ENCODE measurements at places on chromosomes 4 and X. TPM values are rescaled to one million over a fixed set of nuclear protein-coding genes. Genes with fewer than 3 reads are reported as not detected.

DNA sequence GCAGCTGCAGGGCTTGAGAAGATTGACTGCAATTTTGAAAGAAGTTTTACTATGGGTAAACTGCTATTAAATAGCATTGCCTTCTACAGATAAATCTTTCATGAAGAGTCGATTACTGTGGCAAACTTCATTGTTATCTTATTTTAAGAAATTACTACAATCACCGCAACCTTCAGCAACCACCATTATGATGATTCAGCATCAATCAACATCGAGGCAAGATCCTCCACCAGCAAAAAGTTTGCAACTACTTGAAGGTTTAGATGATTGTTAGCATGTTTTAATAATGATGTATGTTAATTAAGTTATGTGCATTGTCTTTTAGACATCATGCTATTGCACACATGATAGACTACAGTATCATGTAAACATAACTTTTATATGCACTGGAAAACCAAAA is 1511.0 kb downstream of the FSTL5 start:
- no peak overlapping the region for H3K27ac ChIP-seq
- no peaks in the 10 kb centered on the region for H3K27me3 ChIP-seq
- no peak for DNase-seq
- H3K36me3 ChIP-seq: no peaks in the 10 kb centered on the region
- H3K4me3 ChIP-seq: no peak overlapping the region

- no peak for DNase-seq
- no peaks in the 10 kb centered on the region for H3K4me1 ChIP-seq
- no peak overlapping the region for H3K4me3 ChIP-seq
These were observed 16.6 kb upstream of the HSFX2 start for GRCh38 chrX:149611623-149612175.

DNA sequence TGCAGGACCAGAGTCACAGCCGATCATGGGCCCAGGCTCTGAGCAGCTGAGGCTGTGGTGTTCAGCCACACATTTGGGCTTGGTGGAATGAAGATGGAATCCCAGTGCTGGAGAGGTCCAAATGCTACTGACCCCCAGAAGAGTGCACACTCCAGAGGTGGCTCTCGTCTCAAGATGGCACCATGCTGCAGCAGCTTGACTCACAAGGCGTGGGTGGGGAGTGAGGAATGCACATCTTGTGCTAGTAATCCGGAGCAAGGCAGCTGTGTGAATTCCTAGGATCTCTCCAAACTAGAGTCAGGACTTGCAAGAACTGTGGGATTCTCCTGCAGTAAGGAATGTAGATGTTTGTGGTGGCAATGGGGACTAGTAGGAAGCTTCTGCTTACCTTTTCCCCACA is 28.7 kb downstream of the RAB28 start:
- H3K27ac ChIP-seq: no peak overlapping the region
- no peak for DNase-seq
- H3K4me1 ChIP-seq: no peaks in the 10 kb centered on the region
- no peaks in the 10 kb centered on the region for H3K27me3 ChIP-seq

GRCh38 chr4:111323916-111324315 is 701.0 kb upstream of the PITX2 start:
- H3K4me3 ChIP-seq: no peak overlapping the region
- DNase-seq: no peak
- H3K4me1 ChIP-seq: no peaks in the 10 kb centered on the region
- no peaks in the 10 kb centered on the region for H3K27me3 ChIP-seq
- H3K27ac ChIP-seq: no peak overlapping the region

DNA sequence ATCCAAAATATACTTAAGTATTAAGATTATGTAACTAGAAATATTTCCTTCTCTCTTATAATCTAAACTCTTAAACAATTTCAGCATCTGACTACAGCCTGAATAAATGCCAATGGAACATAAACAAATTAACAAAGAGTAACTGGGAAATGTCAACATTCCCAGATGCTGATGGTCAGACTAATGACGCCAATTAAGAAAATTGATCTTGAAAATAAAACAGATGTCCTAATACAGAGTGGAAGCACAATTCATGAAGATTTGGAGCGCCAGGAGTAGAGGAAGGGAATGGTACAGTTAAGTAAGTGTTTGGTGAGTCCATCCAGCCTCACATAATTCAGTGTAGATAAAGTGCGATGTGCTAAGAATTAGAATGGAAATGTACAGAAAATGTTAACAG is 203.7 kb upstream of the NWD2 start:
- no peaks in the 10 kb centered on the region for H3K27me3 ChIP-seq
- DNase-seq: no peak
- H3K36me3 ChIP-seq: no peaks in the 10 kb centered on the region
- no peak overlapping the region for H3K4me3 ChIP-seq
- H3K27ac ChIP-seq: no peak overlapping the region

DNA sequence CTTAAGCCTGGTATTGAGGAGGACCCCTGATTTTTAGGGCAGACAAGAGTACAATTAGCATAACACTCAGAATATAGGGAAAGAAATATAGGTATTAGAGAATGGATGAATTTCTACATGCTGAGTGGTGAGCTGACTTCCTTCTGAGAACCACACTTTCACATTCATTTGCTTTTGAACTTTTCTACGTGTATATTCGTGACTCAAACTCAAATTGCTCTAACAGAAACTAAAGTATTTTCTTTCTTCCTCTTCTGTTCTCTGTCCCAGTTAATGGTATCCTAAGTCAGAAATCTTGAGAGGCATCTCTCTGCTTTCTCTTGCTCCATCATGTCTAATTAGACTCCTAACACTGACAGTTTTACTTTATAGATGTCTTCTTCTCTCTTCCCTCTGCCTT is 103.2 kb upstream of the CITED1 start:
- H3K4me1 ChIP-seq: peaks cover 3% of the 10 kb centered on the region
- H3K27ac ChIP-seq: no peak overlapping the region

Gene CLCN4
- 19.8 TPM for total RNA-seq

Gene KLF8
- 1.0 TPM for total RNA-seq

Gene NSG1
- total RNA-seq: 1.0 TPM

Gene DAPP1
- not detected for total RNA-seq
